Mesothelial cell of epicardium (in vitro differentiated cells): ENCODE measurements at places on chromosomes 5 and 9.
A peak's percentile ranks its signal among the peaks of the same experiment; 100 is the strongest.

DNA sequence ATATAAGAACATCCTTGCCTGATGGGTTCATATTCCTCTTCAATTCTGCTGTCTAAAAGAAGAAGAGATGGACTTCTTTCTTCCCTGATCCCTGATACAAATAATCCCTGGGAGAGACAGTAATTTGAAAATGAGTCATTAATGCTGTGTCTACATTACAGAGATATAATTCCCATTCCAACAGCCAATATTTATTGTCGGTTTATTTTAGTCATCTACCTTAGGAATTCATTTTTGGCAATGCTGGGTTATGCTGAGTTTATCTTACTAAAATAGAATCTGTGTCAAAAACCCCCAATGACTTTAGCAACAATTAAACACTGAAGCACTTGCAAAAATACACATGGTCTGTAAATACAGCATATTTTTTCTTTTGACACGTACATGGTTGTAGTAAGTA, 23.9 kb downstream of the ZNF474 start:
- DNase-seq = no peak

- DNase-seq = no peak
Measured at GRCh38 chr9:89884356-89885083, 279.7 kb downstream of the GADD45G start.

DNA sequence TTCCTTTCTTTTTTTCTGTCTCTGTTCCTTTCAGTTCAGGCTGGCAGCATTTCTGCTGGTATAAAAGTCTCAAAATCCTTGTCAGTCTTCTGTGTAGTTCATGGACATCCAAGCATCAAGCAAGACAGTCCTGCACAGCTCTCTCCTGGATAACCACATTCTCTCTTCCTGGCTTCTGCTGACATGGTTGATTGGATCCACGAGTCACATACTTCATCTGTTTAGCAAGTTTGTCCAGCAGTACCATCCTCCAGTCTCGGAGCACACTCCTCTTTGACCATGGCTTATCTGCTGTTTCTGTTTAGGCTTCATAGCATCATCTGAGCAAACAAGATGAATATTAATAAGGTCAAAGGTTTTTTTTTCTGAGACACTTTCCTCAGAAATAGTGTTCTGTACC, 220.8 kb downstream of the KDM4C start:
- DNase-seq = no peak

DNA sequence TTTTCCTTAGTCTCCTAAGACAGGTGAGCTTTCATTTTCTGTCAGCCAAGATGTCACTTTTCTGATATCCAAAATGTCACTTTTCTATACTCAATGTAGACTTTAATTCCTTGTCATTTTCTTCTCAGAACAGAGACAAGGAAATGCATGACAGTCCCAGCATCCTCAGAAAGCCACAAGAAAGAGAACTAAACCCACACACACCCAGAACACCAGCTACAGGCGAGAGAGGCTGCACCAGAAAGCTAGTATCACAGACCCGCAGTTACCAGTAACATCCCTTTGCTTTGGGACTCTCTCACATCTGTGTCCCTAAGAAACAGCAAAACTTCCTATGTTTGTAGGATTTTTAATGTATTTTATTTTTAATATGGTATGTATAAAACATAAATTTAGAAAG, 17.1 kb downstream of the TRMO start:
- no peak for DNase-seq

DNA sequence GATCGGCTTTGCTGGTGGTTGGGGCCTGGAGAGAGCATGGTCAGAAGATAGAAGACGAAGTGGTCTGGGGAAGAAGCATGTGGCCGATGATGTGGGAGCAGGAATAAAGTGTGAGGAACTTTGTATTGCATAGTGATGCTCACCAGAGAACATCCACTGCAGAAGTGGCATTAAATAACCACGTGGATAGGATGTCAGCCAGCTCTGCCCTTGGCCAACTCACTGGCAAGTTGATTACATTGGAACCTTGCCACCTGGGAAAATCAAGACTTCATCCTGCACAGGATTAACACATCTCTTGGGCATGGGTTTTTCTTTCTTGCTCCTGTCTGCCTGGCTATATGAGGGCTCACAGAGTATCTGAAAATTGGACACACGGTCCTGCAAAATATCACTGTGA, 217.4 kb downstream of the DMRT2 start:
- no peak for DNase-seq

DNA sequence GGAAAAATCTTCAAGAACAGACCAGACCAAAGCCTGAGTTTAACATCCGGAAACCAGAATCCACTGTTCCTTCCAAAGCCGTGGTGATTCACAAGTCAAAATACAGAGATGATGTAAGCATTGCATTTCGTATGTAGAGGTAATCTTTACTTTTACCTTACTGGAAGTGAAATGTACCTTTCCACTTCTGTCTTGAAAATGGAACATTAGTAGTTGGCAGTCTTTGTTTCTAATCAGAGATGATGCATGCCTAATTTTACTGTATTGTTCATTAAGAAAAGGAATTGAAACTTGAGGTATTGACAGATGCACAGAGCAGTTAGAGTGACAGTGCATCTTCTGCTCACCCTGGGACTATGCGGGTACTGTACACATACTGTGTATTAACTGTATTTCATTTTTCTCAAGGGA, 34.6 kb downstream of the HABP4 start:
- DNase-seq = no peak

- DNase-seq = no peak
Measured at GRCh38 chr5:99928490-99928889, 606.7 kb upstream of the FAM174A start.

- DNase-seq = no peak
Measured at GRCh38 chr9:32775283-32775682, 8.1 kb upstream of the TMEM215 start.

GRCh38 chr9:134233022-134233421, 68.7 kb upstream of the RNU6ATAC start:
- no peak for DNase-seq

- DNase-seq = no peak
Measured at GRCh38 chr5:168303393-168304025, 12.1 kb downstream of the WWC1 start.

- DNase-seq = no peak
Measured at GRCh38 chr5:8943301-8943700, 602.6 kb downstream of the SEMA5A start.

DNA sequence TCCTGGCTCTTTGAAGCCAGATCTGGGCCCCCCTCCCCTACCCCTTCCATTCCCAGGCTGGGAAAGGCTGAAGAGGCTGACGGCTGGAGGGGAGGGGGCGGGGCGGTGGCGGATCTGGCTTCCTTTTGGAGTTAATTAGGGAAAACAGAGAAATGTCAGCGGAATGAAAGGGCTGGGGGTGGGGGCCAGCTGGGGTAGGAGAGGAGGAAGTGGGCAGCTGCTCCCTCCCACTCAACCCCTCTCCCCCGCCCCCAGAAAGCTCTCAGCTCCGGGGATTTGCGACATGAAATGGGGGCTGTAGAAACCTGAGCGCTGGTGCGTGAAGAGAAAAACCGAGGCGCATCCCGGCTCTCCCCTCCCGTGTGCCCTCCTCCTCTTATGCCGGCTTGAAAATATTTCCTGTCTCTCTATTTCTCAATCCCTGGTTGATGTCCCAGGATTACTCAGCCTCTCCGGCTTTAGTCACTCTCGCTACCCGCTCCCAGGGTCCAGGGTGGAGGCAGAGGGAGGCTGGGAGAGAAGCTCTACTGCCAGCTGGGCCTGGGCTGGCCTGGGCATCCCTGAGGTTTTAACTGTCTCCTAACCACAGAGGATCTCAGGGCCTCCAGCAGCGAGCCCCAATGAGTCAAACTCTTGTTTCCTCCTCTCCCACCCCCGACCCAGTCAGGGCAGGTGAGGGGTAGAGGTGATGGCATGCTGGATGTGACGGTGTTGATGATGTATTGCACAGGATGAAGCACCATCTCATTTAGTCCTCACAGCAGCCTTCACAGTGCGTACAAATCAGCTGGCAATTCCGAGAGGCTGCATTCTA, 20.1 kb downstream of the PCDHGC5 start:
- DNase-seq = peak; percentile 67

DNA sequence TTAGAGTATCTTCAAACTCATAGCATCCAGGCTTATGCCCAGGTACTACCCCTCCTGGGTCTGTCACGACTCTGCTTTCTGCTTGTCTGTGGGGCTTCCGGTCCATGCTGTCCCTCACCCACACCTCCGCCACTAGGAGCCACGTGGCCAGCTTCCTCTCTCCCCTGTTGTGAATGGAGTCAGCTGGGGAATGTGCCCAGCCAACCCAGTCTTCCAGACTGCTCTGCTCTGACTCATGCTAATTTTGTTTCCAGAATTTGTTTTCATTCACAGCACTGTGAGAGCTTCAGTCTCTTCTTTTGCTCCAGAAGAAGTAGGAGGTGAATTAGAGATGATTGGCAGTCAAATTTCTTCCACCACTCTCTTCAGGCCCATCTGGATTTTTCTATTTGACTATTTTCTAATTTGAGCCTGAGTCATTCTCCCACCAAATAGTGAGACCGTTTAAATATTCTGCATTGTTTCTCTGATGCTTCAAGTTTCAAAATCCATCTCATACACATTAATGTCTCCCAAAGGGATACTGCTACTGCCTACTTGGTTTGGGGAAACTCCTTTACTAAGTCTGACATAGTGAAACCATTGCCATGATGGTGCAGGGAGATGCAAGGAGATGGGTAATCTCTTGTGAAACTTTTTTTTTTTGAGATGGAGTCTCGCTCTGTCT, 424.1 kb upstream of the KIF2A start:
- DNase-seq = no peak

DNA sequence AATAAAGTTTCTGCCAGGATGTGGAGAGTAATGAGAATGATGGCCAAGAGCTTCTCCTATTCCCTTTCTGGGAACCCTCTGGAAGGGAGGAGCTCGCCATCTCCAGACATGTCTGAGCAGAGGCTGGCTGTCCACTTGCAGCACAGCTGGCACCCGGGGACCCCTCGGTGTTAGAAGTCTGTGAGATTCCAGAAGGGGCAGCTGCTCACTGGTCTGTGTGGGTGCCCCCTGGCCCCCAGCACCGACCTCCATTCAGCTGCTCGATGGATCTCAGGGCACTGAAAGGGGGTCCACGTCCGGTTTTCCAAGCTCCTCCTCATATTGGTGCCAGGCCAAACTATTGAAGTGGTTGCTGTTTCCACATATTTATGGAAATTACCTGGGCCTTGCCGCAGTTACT, 3.6 kb upstream of the FAM163B start:
- DNase-seq = no peak

DNA sequence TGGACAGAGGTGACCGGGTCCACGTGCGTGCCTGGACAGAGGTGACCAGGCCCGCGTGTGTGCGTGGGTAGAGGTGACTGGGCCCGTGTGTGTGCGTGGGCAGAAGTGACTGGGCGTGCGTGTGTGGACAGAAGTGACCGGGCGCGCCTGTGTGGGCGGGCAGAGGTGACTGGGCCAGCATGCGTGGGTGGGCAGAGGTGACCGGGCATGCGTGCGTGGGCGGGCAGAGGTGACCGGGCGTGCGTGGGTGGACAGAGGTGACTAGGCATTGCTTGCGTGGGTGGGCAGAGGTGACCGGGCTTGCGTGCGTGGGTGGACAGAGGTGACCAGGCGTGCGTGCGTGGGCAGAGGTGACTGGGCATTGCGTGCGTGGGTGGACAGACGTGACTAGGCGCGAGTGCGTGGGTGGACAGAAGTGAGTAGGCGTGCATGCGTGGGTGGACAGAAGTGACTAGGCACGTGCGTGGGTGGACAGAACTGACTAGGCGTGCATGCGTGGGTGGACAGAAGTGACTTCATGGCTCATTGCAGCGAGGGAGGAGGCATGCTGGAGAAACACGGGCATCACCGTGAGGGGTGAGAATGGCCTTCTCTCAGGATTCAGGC, 254.1 kb upstream of the IRX4 start:
- DNase-seq = no peak

GRCh38 chr9:1759009-1759408, 256.1 kb upstream of the SMARCA2 start:
- no peak for DNase-seq

DNA sequence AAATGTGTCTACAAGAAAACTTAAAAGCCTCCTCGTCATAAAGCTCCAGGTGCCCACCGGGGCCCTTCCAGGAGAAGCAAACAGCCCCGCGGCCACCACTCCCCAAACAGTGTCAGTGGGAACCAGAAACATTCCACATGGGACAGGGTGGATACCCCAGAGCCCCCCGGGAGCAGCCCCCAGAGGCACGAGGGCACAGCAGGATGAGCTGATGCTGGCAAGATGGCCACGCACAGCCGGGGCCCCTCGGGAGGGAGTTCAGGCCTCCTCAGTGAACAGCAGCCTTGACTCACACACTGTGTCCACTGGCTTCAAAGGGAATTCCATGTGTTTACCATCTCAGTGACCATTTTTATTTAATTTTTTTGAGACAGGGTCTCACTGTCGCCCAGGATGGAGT, 10.5 kb downstream of the EXD3 start:
- DNase-seq = no peak

GRCh38 chr5:79109527-79110492, 1.8 kb upstream of the BHMT start:
- no peak for DNase-seq

DNA sequence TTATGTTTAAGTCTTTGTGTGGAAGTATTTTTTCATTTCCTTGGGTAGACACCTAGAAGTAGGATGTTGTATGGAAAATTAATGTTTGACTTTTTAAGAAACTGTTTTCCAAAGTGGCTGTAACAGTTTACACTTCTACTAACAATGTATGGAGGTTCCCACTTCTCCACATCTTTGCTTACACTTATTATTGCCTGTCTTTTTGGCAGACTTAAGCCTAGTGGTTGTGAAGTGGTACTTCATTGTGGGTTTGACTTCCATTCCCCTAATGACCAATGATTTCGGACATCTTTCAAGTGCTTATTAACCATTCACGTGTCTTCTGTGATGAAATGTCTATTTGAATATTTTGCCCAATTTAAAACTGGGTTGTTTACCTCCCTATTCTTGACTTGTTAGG, 91.5 kb upstream of the CDKN2B start:
- no peak for DNase-seq
